ENCODE measurements at places on chromosomes 2 and 18.

- no peak for DNase-seq
Measured at GRCh38 chr2:149928011-149928410, 340.4 kb upstream of the MMADHC start.

DNA sequence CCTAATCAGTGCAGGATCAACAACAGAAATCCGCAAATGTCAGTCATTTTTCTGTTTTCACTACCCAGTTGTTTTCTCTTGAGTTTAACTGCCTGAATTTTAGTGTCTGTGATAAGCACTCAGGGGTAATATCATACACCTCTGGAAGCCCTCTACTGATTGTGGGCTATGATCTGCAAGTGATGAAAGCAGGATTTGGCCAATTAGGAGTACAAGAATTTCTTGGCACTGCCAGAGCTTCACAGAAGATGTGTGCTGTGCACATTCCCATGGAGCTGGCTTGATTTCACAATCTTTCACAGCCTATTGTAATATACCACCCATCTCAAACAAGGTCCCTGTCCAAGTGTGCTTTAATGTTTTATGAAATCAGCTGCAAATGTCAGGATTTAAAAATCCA, 27.3 kb upstream of the TDRD15 start:
- no peak for DNase-seq

DNA sequence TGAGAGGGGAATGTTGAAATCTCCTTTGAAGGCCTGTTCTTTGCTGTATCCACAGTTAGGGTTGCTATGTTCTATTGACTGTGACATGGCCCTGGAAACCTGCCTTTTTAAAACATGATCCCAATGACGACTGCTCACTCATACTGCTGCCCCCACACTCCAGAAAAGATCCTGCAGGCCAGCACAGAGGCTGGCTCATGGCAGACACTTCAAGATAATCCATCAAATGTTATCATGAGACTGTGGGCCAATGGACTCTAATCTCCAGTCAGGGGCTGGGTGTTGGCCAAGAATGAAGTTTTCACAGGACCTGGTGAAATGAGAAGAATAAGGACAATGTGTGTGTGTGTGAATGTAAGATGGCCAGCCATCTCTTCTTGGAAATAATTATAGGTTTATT, 59.0 kb upstream of the THOC1 start:
- no peak for DNase-seq

- no peak for DNase-seq
Measured at GRCh38 chr2:240275386-240275785, 134.9 kb upstream of the OTOS start.

GRCh38 chr2:219308142-219309101, 779 bp downstream of the PTPRN start:
- no peak for DNase-seq

GRCh38 chr2:6730003-6730402, 135.7 kb downstream of the CMPK2 start:
- no peak for DNase-seq

DNA sequence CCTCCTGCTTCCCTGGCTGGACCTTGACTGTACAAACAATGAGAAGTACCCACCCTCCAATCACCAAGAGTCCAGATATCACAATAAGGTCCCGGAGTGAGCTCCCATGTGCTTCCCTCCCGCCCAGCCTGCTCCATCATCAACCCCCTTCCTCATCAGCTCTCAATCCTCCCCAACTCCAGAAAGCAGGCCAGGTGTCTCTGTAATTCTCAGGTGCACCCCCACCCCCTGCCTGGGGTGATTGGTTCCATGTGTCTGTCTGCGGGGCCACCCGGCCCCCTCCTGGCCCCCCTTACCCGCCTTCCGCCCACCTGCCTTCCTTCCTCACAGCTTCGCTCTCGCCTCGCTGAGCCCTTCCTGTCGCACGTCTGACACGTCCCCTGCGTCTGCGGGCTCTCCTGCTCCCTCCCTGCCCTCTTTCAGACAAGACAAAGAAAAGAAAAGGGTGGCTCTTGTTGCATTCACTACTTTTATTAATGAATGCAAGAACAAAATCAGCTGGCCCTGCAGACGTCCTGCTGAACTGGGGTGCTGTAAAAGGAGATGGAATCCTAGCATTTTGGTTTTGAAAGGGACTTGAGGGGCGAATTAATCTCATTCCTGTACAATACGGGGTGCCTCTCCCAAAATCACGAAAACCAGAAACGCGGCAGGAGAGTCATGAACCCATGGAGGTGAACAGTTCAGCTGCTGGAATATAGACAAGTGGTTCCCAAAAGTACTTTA, 26.5 kb upstream of the IGFBP2 start:
- DNase-seq = no peak

GRCh38 chr2:124319577-124319976, 294.5 kb downstream of the CNTNAP5 start:
- no peak for DNase-seq

DNA sequence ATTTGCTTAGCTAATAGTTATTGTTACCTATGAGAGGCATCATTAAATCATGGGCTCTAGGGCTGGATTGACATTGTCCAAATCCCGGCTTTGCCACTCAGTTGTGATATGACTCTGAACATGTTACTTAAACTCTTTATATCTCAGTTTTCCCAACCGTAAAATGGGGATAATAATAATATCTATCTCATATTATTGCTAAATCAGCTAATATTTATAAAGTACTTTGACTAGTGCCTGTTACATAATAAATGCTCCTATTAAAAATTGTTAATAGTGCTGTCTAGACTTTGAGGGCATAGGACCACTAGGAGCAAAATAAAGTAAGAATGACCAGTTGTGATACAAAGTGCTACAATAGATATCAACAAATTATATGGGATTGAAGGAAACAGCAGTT, 376.3 kb upstream of the FIGN start:
- DNase-seq = no peak

DNA sequence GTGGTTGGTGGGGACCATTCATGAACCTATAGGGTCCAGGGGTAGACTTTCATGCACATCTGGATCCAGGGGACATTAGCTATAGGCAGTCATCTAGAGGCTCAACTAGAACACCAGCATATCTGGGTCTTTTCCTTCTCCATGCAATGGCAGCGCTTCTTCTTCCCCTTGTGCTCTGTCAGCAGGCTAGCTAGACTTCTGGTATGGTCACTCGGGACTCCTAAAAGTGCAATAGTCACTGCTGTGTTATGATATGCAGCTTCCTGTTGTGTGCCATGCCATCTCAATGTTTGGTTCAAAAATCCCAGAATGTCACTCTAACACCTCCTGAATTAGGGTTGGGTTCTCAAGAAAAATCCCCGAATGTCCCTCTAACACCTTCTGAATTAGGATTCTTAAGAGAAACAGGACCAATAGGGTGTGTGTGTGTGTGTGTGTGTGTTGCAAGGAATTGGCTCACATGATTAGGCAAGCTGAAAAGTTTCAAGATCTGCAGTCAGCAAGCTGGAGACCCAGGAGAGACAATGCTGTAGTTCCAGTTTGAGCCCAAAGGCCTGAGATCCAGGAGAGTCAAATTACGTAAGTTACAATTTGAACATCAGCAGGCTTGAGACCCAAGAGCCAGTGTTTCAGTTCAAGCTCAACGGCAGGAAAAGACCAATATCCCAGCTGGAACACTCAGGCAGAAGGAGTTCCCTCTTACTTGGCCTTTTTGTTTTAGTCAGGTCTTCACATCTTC, 97.1 kb upstream of the LTBP1 start:
- DNase-seq = no peak

GRCh38 chr2:167855211-167855610, 392.2 kb downstream of the STK39 start:
- DNase-seq = no peak

DNA sequence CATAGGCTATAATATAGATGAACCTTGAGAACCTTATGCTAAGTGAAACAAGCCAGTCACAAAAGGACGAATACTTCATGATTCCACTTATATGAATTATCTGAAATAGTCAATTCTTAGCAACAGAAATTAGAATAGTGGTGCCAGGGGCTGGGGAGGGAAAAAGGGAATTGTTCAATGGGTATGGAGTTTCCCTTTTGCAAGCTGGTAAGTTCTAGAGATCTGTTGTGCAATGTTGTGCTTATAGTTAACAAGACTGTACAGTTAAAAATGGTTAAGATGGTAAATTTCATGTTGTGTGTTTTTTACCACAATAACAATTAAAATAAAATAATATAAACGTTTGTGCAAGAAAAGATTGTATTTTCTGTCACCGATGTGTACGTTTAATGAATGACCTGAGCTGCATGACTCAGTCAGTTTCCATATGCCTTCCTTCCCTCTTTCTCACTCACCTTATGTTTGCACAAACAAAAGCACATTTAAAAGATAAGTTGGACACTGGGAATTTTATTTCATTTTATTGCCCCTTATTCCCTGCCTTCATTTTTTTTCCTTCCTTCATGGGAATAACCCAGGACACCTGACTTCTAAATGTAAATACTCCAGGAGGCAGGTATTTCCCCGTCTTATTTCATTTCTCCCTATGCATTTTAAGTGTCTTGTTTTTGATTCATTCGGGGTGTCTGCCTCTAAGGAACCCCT, 143.7 kb upstream of the TTC39C start:
- DNase-seq = no peak

GRCh38 chr2:232815569-232815968, 39.2 kb upstream of the KCNJ13 start:
- no peak for DNase-seq

DNA sequence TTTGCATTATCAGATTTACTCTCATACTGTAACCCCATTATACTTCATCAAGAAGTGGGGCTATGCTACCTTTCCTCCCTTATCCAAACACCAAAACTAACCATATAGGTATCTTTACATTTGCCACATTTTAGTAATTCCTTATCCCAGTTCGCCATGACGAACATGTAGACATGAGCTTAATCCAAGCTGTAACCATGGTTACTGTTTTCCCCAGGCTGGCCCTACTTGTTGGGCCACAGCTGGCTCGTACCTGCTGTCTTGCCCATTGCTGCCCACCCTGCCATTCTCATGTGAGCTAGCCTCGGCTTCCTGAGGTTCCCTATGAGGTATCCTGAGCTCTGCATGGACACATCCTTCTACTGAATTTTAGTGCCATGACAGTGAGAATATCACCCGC, 117.7 kb downstream of the PARD3B start:
- DNase-seq = no peak

DNA sequence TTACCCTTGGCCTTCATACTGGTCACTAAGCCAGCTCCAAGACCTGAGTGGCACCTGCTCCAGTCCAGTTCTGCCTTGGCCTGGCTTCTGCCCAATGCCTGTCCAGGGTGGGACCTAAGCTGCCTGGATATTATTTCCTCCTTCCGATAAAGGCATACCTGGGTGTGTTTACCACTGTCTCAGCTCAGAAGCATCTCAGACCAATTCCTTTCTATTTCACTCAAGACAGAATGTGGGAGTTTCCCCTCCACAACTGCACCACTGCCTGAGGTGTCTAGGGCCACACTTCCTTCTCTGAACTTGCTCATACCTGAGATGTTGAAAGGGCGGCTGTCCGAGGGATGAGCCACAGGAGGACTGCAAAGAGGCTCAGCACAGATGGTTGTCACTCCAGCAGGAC, 18.4 kb upstream of the CAB39 start:
- DNase-seq = no peak

DNA sequence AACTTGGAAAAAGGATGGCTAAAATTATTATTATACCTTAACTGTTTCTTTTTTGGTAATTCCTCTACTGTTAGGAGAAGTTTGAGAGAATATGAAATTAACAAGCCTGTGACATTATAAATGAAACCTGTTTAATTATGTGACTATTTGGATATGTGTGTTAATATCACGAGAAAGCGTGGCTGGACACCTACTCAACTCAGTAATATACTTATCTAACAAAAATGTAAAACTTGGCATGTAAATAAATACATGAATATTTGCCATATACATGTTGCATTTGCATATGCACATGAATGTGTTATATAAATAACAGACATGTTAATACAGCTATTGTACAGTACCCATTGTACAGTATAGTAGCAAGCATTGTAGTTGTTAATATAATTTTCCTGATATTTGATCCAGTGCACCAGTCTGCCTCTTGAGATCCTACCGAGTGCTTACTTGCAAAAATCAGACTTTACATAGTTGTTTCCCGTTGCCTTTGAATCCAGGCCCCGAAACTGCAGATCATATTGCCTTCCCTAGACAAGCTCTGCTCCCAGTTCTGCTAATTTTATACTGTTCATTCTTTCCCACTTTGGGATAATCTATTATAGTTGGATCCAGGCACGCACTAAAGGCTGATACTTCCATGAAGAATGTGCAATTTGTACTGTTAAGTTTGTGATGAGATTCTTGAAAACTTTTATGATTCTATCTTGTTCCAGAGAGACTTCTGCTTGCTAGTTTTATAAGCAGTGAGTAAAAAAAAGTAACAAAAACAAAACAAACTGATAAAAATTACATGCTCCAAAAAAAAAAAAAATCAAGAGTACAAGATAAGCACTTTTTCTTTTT, 395.6 kb downstream of the ARHGAP15 start:
- DNase-seq = no peak

DNA sequence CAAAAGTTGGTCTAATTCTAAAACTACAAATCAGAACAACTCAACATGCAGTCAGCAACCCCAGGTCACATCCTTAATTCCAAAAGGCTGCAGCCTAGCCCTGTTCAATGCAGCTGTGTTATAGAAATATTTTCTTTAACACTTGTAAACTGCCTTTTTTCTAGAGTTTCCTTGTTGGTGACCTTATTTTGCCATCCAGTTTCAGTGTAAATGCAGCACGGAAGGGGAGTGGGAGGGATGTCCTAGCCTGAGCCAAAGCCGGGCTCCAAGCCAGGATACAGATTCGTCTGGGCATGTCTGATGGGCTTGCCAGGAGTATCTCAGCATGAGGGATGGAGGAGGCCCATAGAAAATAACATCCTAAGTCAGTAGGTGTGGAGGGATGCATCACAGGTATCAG, 17.7 kb upstream of the SP3 start:
- no peak for DNase-seq

DNA sequence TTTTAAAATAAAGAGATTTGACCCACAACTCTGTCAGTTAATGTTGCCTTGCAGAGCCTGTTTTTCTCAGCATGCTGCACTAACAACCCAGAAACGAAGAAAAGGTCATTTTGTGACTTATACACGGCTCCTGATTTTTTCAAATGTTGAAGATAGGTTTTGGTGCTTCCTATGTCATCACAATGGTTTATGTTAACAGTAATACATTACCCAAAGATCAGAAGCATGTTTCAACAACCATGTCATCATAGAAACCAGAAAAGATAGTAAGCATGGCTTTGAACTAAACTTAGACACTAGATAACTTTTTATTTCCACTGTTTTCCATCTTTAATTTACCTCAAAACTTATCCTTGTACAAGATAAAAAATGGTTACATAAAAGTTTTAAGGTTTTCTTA, 10.1 kb downstream of the BAZ2B start:
- no peak for DNase-seq

Data from right atrium auricular region (tissue), 2 donors.